ENCODE measurements at places on chromosomes 2 and 18.

DNA sequence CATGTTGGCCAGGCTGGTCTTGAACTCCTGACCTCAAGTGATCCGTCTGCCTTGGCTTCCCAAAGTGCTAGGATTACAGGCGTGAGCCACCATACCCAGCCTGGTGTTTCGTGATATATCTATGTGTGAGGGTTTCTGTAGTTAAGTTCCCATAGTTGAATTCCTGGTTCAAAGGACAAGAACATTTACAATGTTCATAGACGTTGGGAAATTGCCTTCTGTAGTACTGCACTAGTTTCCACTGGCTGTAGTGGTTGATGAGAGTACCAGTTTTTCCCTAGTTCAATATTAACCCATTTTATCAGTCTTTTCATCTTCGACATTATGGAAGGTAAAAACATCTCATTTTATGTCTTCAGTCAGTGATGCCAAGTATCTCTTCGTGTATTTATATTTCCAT lies 171.0 kb downstream of the NEDD4L start:
- no peak for DNase-seq

- DNase-seq, result no peak
Measured at GRCh38 chr2:113117541-113118262, 9.7 kb upstream of the IL1RN start.

GRCh38 chr2:96684883-96685576 lies 42.5 kb downstream of the FER1L5 start:
- no peak for DNase-seq

- DNase-seq, result no peak
Measured at GRCh38 chr2:222730366-222730999, 59.0 kb downstream of the MOGAT1 start.

- DNase-seq, result peak; percentile 84
Measured at GRCh38 chr2:71277536-71278103, 50.7 kb upstream of the PAIP2B start.

GRCh38 chr18:22169889-22170420 lies 566 bp downstream of the GATA6 start:
- DNase-seq, result peak; percentile 47

- DNase-seq, result no peak
Measured at GRCh38 chr18:39935598-39935997, 2019.4 kb upstream of the PIK3C3 start.

- DNase-seq, result no peak
Measured at GRCh38 chr18:75365254-75365629, 62.3 kb downstream of the SMIM21 start.

DNA sequence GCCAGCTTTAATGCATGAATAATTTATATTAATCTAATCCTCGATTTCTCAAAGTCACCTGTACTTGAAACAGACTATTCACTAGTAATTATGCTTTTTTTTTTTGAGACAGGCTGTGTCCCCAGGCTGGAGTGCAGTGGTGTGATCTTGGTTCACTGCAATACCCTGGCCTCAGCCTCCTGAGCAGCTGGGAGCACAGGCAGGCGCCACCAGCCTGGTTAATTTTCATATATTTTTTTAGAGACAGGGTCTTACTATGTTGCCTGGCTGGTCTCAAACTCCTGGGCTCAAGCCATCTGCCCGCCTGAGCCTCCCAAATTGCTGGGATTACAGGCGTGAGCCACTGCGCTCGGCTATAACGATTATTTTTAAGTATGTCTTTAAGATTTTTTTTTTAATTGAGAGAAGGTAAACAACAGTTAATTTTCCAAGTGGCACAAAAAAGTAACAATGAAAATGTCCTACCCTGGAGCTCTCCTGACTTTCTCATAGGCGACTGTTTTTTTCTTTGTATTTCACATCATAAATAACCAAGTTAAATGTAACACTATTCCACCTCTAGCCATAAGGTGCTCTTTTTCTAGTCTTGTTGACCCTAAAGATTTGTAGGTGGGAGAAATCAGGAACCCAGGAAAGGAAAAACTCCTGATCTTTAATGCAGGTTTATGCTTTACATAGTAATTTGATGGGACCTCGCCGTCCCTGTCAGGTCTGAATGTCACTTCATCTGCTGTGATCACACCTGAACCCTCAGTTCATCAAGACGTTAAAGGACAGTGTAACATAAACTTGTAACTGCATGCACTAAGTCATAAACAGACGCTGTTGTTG lies 1.3 kb upstream of the ANKRD12 start:
- DNase-seq, result no peak

DNA sequence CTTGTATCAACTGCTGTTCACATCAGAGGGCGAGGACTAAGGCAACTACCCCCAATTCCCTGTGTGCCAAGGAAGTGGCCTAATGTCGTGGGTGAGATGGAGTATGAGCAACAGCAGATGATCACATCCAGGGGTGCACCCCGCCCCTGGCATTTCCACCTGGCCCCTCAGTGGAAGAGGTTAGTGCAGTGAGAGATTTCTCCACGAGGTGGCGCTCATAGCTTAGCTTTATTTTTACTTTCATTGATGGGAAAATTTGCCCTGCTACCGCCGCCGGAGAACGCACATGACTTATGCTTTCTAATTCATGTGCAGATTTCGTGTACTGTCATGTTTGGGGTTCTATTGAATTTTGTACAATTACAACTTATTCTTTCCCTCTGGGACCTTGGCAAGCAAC lies 470.6 kb upstream of the MEX3C start:
- DNase-seq, result peak; percentile 34

GRCh38 chr2:30034052-30034775 lies 112.6 kb upstream of the YPEL5 start:
- DNase-seq, result no peak

DNA sequence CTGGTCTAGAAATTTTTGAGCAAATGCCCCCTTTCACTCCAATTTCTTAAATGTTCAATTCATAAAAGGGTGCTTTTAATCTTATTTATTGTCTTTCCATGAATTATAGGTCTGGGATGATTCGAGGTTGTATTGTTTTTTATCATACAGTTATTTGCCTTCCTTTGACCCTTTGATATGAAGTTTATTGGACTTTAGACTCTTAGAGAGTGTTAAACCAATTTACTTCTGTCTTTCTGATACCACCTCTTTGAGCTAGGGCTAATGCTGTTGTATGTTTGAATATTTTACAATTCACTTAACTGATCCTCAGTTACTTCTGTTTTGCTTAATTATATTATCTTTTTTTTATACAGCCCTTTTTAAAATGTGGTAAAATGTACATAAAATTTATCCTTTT lies 89.6 kb upstream of the CYP20A1 start:
- DNase-seq, result no peak

DNA sequence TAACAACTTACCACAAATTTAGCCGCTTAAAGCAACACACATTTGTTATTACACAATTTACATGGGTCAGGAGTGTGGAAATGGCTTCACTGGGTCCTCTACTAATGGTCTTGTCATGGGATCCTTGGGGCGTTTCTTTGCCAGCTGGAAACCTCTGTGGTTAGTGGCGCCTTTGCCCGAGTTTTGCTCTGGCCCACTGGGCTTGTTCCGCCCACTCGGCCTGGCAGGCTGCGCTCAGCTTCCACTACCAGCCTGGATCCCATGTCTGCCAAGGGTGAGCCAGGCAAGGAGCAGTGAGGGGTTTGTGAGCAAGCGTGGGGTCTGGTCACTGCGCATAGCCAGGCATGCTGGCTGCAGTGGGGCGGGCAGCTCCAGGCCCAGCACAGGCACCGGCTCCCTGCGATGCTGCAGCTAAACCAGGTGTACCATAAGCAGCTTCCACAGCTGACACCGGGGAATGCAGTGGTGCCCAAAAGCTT lies 16.2 kb upstream of the MBD2 start:
- DNase-seq, result no peak

DNA sequence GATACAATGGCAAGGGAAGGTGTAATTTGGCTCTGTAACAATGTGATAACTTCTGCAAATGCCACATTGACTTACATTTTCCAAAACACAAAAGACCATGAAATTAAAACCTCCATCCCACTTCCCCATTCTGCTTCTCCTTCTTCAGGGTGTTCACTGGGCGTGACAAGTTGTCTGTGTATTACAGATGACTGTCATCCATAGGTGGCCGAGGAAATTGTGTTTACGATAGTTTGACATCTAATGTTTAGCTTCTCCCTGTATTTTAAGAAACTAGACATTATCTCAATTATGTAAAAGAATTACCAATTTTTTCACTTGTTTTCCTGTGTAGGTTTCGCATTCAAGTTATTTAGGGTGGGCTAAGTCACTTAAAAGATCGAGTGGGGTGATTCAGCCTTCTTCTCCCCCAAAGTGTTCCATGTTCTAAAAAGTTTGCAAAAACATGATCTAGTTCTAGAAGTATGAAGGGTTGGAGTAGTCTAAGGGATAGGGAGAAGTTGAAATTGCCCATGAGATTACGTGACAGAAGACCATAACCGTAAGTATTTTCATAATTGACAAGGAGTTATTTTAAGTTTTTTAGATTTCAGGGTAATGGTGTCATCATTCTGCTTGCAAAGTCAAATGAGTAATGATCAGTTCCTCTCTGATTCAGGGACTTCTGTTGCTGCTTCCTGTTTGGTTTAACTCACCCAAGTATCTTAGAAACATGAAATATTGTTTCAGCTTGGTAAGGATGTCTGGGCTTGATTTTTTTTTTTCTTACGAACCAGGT lies 25.2 kb upstream of the CYTIP start:
- no peak for DNase-seq

GRCh38 chr2:73908689-73909652 lies 16.2 kb downstream of the ACTG2 start:
- no peak for DNase-seq

DNA sequence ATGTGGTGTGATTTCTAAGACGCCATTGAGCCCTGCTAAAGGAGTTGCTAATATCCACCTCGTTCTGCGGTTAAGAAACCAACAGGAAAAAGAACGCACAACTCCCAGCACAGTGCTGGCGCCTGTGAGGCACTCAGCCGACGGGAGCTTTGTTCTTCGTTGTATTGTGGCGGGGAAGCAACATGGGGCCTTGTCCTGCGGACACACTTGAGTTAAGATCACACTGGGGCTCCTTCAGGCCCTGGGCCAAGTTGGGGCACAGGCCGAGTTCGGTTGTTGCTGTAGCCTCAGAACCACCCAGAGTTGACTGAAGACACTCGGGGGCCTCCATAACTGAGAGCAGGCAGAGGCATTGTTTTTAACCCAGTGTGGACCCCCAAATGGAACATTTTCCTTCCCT lies 30.6 kb upstream of the CD8A start:
- no peak for DNase-seq

GRCh38 chr2:71882949-71883472 lies 264.7 kb downstream of the CYP26B1 start:
- DNase-seq, result peak; percentile 83

GRCh38 chr2:64807417-64807816 lies 153.7 kb upstream of the SERTAD2 start:
- DNase-seq, result peak; percentile 91

DNA sequence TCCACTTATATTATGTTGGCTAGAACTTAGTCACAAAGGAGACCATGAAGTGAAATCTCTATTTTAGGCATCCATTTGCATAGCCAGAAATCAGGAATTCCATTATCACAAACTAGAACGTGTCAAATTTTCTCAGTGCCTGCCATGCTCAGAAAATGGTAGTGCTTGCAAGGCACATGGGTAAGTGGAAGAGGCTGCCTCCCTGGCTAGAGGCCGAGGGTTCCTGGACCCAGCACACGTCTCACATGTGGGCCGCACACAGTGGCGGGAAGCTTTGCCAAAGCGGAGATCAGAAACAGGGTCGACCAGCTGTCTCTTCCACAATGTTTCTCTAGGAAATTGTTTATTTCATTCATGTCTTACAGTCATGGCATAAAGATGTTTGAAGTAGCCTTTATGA lies 42.3 kb downstream of the TRAF3IP1 start:
- DNase-seq, result no peak

DNA sequence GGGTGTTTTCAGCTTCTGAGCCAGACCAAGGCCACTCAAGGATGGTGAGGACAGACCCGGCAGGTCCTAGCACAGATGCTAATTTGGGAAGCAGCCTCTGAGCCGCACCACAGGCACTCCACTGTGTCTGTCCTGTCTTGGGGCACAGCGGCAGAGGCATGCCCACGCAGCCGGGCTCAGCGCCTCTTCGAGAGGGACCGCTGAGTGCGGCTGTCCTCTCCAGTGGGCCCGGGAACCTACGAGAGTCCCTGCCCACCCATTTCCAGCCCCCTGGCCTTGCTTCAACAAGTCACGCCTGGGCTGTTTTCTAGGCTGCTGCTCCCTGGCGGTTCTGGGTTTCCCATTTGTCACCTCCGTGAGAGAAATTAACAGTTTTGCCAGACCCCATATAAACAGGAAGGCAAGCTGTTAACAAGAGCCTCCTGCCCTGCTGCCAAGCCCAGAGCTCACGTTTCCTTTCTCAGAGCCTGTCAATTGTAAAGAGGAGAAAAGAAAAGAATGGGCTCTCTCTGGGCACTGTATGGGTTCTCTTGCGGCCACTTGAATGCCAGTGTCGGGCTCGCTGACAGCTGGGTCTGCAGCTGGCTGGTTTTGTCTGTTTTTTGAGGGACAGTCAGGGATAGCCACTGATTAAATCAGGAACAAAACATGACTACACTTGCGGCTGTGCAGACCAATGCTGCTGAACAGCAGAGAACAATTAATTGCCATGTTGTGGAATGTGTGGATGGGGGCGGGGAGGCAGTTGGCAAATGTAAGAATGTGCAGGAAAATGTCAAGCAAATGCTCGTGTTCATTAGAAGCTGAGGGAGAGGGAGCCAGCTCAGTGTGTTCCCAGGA lies 30.6 kb downstream of the TMEM17 start:
- no peak for DNase-seq

- no peak for DNase-seq
Measured at GRCh38 chr2:3595985-3596384, 1.1 kb downstream of the COLEC11 start.

DNA sequence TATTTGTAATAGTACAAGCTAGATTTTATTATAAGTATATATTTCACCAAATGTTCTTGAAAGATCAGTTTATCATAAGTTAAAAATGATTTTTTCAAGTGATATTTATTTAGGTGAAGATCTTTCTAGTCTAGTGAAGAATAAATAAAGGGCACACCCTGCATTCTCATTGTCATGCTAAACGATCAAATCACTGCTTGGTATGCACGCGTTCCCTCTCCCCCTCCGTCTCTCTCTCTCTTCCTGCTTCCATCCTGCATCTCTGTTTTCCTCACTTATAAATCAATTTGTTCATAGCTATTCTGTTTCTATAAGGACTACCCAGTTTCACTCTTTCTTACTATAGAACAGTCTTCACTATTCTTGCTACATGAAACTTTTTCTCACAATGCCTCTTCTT lies 1067.4 kb downstream of the LRP1B start:
- DNase-seq, result no peak

DNA sequence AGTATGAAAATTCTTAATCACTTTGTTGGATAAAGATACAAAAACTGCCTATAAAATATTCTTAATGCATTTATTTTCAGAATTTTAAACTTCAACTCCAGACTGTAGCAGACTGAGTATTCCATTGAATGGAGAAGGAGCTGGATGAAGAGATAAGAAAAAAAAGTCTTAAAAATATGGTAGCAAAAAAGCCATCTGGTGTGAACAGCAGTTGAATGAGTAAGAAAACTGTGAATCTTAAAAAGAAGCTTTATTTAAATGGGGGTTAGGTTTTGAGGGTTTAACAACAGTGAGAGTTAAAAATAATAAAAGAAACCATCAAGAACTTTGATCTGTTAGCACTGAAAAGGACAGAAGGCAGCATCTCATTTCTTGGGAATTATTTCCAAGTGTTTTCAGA lies 91.5 kb downstream of the KCNH7 start:
- no peak for DNase-seq

GRCh38 chr2:196653843-196654242 lies 14.3 kb downstream of the CCDC150 start:
- no peak for DNase-seq
